ENCODE measurements at places on chromosomes 12 and 14.

DNA sequence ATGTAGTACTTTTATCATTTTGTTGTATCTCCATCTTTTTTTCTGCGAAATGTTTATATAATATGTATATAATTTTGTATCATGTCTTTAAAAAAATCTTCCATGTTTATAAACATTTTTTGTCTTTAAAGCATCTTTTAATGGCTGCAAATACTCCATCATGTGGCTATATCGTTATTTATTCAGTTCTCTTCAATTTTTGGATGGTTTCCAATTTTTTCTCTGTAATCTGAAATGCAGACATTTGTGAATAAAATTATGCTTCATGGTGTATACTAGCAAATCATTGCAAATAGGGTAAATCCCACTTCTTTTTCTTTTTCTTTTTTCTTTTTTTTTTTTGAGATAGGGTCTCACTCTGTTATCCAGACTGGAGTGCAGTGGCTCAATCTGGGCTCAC is 54.0 kb downstream of the CPSF2 start:
- no peak overlapping the region for H3K27ac ChIP-seq
- no peaks in the 10 kb centered on the region for H3K4me1 ChIP-seq
- no peaks in the 10 kb centered on the region for H3K27me3 ChIP-seq

DNA sequence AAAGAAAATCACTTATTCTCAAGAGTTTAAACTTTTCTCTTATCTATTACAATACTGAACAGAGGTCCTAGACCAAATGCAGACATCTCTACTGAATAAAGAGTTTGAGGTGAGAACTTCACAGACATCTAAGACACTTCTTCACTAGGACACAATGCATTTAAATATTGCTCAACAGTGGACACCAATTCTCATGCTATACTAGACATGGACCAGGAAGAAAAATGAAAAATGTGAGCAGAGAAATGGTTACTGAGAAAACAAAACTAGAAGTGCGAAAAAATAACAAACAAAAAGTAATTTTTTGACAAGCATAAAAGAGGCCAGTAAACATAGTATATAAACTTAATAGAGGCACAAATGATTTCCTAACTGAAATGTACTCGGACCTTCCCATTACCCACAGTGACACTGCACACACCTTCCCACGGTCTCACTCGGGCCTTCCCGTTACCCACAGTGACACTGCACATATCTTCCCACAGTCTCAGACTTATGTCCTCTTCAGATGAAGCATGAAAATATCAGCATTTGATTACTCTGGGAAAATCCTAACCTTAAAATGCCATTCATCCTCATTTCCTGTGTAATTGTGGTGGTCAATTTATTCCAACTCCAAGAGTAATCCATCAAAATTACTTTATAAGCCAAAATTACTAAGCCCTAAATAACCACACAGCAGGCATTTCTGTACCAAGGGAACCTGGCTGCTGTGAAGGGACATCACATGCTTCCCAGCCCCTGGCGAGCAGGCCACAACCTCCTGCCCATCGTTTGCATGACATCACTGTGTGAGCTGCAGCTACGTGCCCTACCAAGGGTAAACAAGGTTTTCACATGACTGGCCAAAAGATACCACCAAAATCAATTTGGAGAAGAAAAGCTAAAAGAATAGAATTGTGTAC is 6.4 kb downstream of the SLC15A4 start:
- peak overlapping the region; percentile 62 for H3K4me3 ChIP-seq
- H3K27ac ChIP-seq, result peak overlapping the region; percentile 92
- DNase-seq, result no peak
- peaks cover 12% of the 10 kb centered on the region for H3K36me3 ChIP-seq
- H3K4me1 ChIP-seq, result peaks cover 66% of the 10 kb centered on the region
- H3K27me3 ChIP-seq, result no peaks in the 10 kb centered on the region

GRCh38 chr12:68402422-68402821 is 70.3 kb upstream of the MDM1 start:
- peaks cover 2% of the 10 kb centered on the region for H3K4me1 ChIP-seq
- H3K27me3 ChIP-seq, result peaks cover 3% of the 10 kb centered on the region
- no peaks in the 10 kb centered on the region for H3K36me3 ChIP-seq
- H3K27ac ChIP-seq, result no peak overlapping the region
- DNase-seq, result no peak

DNA sequence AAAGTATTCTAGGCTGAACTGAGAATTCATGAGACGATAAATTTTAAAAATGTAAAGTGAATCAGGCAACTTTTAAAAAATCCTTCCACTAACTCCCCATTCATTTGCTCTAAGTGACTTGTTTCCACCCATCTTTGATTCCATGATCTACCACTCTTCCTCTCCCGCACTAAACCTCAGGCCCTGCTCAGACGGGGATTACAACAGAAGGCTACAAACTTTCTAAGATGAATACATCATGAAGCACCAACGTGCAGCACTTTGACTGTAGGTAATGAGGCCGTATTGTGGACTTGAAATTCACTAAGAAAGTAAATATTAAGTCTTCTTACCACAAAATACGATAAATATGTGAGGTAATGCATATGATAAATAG is 30.0 kb downstream of the TMEM132D start:
- no peak overlapping the region for H3K4me3 ChIP-seq
- H3K27me3 ChIP-seq, result peaks cover 6% of the 10 kb centered on the region
- no peaks in the 10 kb centered on the region for H3K4me1 ChIP-seq
- no peak for DNase-seq
- H3K27ac ChIP-seq, result no peak overlapping the region

- H3K36me3 ChIP-seq, result no peaks in the 10 kb centered on the region
- H3K27me3 ChIP-seq, result peaks cover 4% of the 10 kb centered on the region
- H3K4me1 ChIP-seq, result peaks cover 2% of the 10 kb centered on the region
- no peak overlapping the region for H3K27ac ChIP-seq
- no peak overlapping the region for H3K4me3 ChIP-seq
- DNase-seq, result no peak
Observed at GRCh38 chr14:96104469-96105057, 65.4 kb downstream of the C14orf132 start.

DNA sequence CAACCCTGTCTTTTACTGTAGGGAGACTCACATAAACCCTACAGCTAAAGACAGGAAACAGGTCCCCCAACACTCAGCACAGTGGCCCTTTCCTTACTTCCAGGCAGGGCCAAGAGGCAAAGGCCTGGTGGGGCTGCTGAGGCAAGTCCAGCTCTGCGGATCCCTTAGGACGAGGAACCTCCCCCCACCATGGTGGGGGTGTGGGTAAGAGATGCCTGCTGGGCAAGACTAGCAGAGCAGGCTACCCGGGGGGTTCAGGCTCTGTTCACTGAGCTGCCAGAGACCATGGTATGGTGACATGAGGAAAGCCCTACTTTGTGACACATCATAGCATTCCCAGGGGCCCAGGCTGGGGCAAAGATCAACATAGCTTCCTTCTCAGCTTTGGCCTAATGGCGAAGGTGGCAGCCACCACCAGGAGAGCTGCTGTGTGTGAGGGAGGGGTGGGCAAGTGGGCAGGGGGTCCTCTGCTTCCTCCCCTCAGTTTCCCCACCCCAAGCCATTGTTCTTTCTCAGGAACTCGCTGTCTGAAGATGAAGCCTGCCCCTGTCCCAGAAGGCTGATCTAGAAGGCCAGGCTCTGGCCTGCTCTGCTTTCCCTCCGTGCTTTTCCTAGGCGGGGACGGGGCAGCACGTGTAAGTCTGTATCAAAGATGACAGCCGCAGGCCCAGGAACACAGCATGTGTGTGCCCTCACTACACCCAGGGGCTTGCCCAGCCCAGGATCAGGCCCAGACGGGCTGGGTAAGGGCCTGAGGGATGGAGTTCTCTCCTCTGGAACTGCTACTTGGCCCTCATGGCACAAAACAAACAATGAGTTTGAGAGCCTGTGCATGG is 10.1 kb upstream of the TINF2 start:
- peaks cover 17% of the 10 kb centered on the region for H3K36me3 ChIP-seq
- H3K4me1 ChIP-seq, result peaks cover 6% of the 10 kb centered on the region
- H3K27ac ChIP-seq, result no peak overlapping the region
- H3K4me3 ChIP-seq, result no peak overlapping the region
- H3K27me3 ChIP-seq, result no peaks in the 10 kb centered on the region

GRCh38 chr12:26732005-26732908 is 100.7 kb downstream of the ITPR2 start:
- peak overlapping the region; percentile 92 for H3K27ac ChIP-seq
- peaks cover 17% of the 10 kb centered on the region for H3K36me3 ChIP-seq
- DNase-seq, result no peak
- H3K4me3 ChIP-seq, result peak overlapping the region; percentile 4
- H3K4me1 ChIP-seq, result peaks cover 45% of the 10 kb centered on the region

DNA sequence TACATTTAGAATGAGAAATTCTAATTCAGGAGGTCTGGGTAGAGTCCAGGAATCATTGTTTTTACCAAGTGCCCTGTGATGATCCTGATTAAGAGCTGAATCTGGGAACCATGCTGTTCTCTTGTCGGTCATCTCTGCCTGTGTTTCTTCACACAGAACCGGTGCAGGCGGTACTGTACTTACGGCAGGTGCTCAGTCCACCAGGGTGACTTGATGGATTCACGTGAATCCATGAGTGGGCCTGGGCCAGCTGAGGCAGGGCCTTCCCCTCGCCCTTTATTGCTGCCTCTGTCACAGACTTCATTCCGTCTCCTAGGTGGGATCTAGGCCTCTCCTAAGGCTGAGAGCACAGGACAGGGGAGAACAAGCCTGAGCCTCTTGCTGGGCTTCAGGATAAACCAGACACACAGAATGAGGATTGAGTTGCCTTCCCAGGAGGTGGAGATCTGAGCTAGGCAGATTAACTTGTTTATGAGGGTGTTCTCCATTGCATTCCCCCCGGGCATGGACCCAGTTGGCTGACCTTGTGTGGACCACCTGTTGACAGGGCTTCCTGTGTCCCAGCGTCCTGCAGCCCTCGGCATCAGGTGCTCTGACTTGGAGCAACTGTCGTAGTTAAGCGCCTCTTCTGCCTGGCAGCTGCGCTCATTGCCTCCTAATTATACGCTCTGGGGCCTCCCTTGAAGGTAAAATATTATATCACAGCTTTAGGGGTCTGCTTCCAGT is 42.1 kb downstream of the B4GALNT3 start:
- no peaks in the 10 kb centered on the region for H3K36me3 ChIP-seq
- H3K4me3 ChIP-seq, result no peak overlapping the region
- peaks cover 23% of the 10 kb centered on the region for H3K27me3 ChIP-seq
- DNase-seq, result no peak
- peaks cover 6% of the 10 kb centered on the region for H3K4me1 ChIP-seq
- H3K27ac ChIP-seq, result no peak overlapping the region

GRCh38 chr14:49623941-49624839 is 3.6 kb downstream of the MGAT2 start:
- peak overlapping the region; percentile 73 for H3K27ac ChIP-seq
- peaks cover 4% of the 10 kb centered on the region for H3K36me3 ChIP-seq
- peak overlapping the region; percentile 51 for H3K4me3 ChIP-seq
- peaks cover 10% of the 10 kb centered on the region for H3K4me1 ChIP-seq
- DNase-seq, result no peak

DNA sequence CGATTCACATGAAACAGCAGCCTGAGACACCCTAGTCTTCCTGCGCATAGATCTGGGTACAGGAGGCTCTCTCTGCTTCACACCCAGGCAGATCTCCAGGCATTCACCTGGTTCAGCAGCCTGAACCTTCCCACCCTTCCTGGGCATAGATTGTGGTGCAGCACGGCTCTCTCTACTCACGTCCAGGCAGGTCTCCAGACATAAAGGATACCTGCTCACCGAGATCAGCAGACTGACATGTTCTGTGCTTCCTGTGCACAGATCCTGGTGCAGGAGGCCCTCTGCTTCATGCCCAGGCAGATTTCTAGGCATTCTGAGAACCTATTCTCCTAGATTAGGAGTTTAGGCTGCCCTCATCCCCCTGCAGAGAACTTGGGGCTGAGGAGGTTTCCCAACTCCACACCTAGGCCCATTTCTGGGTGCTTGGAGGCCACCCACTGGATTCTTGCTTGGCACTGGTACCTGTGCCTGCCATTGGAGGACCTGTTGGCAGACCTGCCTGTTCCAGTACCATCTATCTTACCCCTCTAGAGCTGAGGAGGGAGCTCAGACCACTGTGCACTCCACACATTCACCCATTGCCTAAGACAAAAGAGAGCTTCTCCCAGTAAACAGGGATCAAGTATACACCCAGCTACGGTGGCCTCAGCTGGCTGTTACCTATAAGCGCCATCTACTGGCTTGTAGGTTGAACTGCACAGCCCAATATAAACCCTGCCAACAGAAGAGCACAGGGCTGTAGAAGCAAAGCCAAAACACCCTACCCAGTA is 28.0 kb upstream of the GARIN6 start:
- DNase-seq, result no peak
- H3K36me3 ChIP-seq, result no peaks in the 10 kb centered on the region
- no peak overlapping the region for H3K4me3 ChIP-seq
- H3K27ac ChIP-seq, result no peak overlapping the region

Data from memory B cell (primary cell).